ENCODE measurements at places on chromosomes 3 and 15.

- DNase-seq: peak; percentile 98
Observed at GRCh38 chr15:89206908-89207331, 14.5 kb downstream of the RLBP1 start.

GRCh38 chr3:188956839-188957489 lies 214.8 kb upstream of the TPRG1 start:
- no peak for DNase-seq

GRCh38 chr3:43786102-43786501 lies 95.4 kb downstream of the ABHD5 start:
- no peak for DNase-seq

GRCh38 chr15:36080759-36081158 lies 498.7 kb upstream of the CDIN1 start:
- DNase-seq: no peak

DNA sequence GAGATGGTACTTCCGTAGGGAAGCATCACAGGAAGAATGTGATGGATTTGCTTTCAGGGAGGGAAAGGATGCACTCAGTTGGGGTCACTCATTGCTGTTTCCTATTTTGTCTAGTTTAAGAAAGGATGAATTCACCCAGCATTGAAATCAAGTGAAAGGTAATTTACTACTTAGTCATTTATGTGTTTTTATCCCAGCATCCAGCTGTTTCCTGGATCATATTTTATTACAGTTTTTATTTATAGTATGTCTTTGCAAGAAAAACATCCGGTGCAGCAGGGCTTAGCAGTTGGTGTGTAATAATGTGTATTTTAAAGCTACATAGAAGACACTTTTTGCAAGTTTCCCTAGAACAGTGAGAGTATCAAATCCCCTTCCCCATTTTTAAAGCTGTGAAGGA lies 37.4 kb upstream of the GOLGA8B start:
- no peak for DNase-seq

GRCh38 chr15:39692356-39693327 lies 90.0 kb downstream of the FSIP1 start:
- DNase-seq: no peak

DNA sequence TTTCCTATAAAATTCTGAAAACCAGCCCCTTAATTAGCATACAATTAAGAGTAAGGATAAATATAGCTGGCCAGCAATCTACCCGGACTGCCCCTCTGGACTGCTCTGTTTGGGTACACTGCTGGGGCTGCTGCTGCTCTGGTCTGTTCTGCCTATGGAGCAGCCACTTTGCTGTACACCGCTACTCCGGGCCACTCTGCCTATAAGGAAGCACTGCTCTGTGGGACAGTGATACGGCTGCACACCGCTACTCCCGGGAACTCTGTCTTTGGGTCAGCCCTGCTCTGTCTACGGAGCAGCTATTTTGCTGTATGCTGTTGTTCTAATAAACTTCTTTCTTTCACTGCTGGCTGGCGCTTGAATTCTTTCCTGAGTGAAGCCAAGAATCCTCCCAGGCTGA lies 316.5 kb upstream of the PLSCR5 start:
- no peak for DNase-seq

- no peak for DNase-seq
Observed at GRCh38 chr3:59798372-59799086, 748.7 kb upstream of the CFAP20DC start.

DNA sequence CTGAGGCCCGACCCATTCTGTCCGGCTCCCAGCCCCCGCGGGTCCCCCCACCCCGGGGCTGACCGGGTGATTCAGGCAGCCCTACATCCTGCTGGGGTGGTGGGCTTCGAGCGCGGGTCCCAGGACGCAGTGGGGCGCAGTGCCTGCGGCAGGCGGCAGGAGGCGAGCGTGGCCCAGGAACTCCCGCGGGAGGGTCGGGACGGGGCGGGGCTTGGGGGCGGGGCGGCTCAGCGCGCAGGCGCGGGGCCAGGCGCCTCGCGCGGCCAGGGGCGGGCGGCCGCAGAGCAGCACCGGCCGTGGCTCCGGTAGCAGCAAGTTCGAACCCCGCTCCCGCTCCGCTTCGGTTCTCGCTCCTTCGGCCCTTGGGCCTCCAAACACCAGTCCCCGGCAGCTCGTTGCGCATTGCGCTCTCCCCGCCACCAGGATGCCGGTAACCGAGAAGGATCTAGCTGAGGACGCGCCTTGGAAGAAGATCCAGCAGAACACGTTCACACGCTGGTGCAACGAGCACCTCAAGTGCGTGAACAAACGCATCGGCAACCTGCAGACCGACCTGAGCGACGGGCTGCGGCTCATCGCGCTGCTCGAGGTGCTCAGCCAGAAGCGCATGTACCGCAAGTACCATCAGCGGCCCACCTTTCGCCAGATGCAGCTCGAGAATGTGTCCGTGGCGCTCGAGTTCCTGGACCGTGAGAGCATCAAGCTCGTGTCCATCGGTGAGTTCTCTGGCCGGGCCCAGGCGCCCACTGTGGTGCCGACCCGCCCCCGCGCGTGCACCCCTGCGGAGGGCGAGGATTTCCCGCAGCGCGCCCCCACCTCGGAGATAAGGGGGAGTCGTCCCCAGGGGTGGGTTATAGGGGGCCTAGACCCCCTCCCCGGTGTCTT lies at the start of gene FLNB:
Gene FLNB, plus strand, starts transcription at position 282 of the 885 bp plus-strand sequence. Its CDS starts 143 bp downstream, at position 425.
- DNase-seq: peak; percentile 64

DNA sequence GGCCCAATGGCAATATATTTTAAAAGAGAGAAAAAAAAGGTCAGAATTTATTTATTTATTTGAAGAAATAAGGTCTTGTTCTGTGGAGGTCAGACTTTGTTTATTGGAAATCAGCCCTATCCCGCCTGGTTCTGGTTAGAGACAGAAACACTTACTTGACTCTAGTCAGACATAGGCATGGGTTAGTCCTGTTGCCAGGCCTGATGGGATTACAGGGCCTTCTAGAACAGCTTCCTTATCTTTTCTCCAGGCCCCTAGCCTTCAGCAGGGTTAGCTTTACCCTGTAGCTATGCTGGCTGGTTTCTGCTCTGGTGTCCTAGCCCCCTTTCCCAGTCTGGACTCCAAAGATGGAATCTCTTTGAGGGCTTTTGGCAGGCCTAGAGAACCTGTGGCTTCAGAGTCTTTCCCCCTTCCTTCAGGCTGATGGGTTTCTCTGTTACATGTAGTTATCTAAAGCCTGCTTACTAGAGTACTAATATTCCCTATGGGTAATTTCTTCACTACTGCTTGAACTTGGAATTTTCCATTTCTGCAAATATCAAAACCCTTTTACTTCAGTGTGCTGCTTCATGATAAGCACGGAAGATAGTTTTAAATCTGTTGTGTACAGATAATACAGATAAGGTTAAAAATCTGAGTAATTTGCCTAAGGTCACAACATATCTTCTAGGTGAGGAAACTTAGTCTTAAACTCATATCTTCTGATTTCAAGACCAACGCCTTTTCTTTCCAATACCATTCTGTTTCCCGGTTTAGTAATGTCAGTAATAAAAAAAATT lies 10.6 kb downstream of the IREB2 start:
- no peak for DNase-seq

- DNase-seq: no peak
Observed at GRCh38 chr3:47984075-47984728, 32.0 kb downstream of the MAP4 start.

DNA sequence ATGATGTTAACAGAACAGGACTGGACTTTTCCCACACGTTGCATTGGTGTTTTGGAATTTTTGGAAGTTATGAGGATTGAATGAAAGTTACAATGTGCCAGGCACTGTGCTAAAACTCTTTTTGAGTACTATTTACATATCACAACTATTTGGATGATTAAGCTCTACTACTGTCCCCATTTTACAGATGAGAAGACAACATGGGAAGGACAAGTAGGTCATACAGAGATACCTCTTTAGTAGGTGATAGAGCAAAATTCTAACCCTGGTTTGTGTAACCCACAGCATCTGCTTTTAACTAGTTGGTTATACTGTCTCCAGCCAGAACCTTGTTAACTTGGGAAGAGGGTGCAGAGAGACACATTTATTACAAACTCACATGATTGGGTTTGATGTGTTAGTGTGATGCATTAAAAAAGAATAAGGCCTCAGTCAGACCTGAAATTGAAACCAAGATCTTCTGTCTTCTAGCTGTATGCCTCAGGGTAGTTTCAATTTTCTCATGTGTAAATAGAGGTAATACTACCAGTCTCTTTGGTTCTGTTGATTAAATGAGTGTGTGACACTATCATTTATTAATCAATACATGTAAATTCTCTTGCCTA lies 1.4 kb downstream of the NDUFB4 start:
- DNase-seq: no peak

DNA sequence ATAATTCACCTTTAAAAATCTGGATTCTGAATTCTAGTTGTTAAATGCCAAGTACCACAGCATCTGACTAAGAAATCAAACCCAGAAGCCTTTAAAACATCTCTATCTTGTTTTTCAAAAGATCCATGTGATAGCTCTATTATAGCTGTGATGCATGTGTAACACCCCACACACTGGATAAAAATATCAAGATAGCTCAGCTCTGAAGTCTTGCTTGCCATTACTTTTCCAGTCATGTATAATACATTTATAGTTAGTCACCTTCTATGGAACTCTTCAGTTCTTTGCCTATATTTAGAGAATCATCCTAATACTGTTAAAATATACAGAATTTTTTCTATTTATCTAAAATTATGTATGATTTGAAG lies 11.6 kb downstream of the ARPP19 start:
- DNase-seq: no peak

DNA sequence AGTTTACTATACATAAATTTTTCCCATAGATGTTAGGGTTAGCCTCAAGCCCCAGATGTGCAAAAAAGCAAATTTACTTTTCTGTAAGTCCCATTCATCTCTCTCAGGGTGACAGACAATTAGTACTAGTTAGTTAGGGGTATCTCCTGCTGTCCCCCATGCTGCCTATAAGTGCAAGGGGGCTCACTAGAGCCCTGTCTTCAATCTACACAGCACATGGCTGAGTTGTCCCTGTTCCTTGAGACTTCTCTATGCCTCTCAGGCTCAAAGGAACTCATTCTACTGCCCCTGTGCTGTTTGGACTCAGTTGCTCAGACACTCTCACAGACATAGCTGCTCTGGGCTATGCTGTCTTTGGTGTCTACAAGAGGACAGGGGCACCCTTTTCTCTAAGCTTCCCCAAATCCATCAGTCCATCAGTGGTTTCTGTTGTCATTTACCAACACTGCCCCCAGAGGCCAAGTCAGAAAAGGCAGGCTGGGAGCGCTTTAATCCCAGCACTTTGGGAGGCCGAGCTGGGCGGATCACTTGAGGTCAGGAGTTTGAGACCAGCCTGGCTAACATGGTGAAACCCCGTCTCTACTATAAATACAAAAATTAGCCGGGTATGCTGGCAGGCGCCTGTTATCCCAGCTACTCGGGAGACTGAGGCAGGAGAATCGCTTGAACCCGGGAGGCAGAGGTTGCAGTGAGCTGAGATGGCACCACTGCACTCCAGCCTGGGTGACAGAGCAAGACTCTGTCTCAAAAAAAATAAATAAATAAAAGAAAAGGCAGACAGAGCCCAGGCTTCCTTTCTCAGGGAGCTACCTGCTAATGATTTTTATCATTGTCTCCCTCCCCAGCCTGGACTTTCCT lies 31.4 kb upstream of the PRTG start:
- DNase-seq: peak; percentile 32

GRCh38 chr15:40092979-40093869 lies 15.5 kb downstream of the BMF start:
- no peak for DNase-seq
